ENCODE measurements at places on chromosomes 5 and 9. TPM values are rescaled to one million over a fixed set of nuclear protein-coding genes. Genes with fewer than 3 reads are reported as not detected.

DNA sequence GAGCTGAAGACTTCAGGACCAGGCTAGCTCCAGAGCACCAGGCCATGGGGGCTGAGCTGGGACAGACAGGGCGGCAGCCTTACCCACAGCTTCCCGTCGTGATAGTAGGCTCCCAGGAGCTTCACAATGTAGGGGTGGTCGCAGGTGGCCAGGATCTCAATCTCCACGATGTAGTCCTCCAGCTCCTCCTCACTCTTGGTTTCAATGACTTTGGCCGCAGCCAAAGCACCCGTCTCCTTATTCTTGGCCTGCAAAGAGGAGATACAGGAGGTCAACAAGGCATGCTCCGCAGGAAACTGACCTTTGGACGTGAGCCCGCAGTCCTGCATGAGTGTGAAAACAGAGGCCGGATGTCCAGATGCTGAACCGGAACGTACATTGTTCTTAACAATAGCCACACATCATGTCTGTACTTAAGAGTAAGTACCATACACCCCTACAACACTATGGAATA lies 31.5 kb downstream of the STK10 start:
- no peak for DNase-seq
- H3K27ac ChIP-seq = peak overlapping the region; percentile 4
- peaks cover 54% of the 10 kb centered on the region for H3K36me3 ChIP-seq
- no peaks in the 10 kb centered on the region for H3K27me3 ChIP-seq
- peaks cover 43% of the 10 kb centered on the region for H3K4me1 ChIP-seq

GRCh38 chr9:132334364-132334763 lies 20.4 kb downstream of the SETX start:
- peaks cover 8% of the 10 kb centered on the region for H3K4me1 ChIP-seq
- H3K4me3 ChIP-seq = no peak overlapping the region
- peaks cover 73% of the 10 kb centered on the region for H3K36me3 ChIP-seq

BNC2 gene
- total RNA-seq = not detected

EPB41L4A gene
- 0.11 TPM for total RNA-seq

DNA sequence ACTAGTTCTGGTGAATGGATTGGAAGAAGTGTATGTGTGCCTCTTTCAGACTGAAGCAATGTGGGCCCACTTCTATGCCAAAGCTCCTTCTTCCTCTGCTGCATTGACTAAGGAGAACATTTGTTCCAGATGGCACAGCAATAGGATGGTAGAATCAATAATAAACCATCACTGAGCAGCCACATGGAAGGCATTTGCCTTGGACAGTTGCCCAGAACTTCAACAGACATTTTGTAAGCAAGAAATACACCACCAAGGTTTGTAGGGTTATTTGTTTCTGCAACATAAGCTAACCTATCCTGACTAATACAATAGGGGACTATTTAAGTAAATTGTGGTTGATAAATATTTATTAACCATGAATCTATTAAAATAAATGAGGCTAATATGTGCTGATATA lies 37.7 kb upstream of the CSNK1G3 start:
- no peaks in the 10 kb centered on the region for H3K36me3 ChIP-seq
- H3K27me3 ChIP-seq = peaks cover 25% of the 10 kb centered on the region
- no peak overlapping the region for H3K4me3 ChIP-seq
- no peak overlapping the region for H3K27ac ChIP-seq
- no peak for DNase-seq

DNA sequence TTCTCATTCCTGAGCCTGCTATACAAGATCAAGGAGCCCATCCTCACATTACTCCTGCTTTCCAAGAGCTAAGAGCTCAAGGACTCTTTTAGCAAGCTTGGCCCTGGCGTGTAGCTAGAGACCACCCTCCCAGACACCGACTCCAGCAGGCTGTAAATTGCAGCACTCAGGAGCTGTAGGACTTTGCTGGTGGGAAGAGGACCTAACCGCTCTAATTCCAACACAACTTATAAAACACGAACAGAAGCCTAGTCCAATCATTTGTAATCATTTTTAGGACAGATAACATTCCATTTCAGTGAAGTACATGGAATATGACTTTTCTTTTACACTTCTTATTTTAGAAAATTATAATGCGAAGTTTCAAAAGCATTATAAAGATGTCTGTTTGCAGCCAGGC lies 219.9 kb downstream of the NXNL2 start:
- no peaks in the 10 kb centered on the region for H3K4me1 ChIP-seq
- peaks cover 10% of the 10 kb centered on the region for H3K27me3 ChIP-seq
- no peak overlapping the region for H3K27ac ChIP-seq
- no peak for DNase-seq
- H3K36me3 ChIP-seq = no peaks in the 10 kb centered on the region

- H3K4me3 ChIP-seq = no peak overlapping the region
- no peak overlapping the region for H3K27ac ChIP-seq
- DNase-seq = no peak
- peaks cover 5% of the 10 kb centered on the region for H3K4me1 ChIP-seq
- peaks cover 18% of the 10 kb centered on the region for H3K27me3 ChIP-seq
- no peaks in the 10 kb centered on the region for H3K36me3 ChIP-seq
Observed at GRCh38 chr9:133251773-133252172, 23.2 kb downstream of the ABO start.

KIAA0825 gene
- 2.2 TPM for total RNA-seq

DNA sequence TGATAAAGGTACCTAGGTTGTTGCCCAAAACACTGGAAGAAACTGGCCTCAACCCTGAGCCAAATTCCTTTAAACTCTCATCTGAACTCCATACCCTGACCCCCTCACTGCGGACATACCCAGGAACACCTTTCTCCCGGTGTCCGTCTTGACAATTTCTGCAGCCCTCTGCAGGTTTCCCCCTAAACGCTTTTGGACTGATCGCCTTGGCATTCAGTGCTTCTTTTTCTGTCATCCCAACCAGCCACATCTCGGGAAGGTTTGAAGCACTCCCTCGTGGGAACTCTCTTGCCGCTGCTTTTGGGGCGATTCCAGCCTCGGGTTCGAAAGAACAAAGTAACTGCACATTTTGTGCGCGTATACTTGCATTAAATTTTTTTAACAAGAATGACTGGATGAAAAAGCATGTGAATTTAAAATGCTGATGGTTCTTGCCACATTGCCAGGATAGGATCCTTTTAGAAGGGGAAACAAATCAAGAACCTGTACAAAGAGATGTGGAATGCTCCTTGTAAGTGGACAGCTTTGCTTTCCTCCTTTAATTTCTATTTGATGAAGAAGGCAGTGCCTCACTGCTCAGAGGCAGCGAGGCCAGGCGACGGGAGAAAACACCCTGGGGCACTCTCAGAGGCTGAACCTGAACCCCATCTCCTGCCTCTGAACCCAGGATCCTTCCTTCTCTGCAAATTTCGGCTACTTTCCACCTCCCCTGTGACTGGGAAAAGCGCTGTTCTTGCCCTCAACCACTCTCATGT lies 615 bp downstream of the PSMD5 start:
- peak overlapping the region; percentile 97 for H3K27ac ChIP-seq
- no peak for DNase-seq
- peaks cover 29% of the 10 kb centered on the region for H3K36me3 ChIP-seq
- peak overlapping the region; percentile 98 for H3K4me3 ChIP-seq
- H3K4me1 ChIP-seq = peaks cover 58% of the 10 kb centered on the region

IL9 gene
- total RNA-seq = not detected

GRCh38 chr5:92678640-92679039 lies 902.4 kb downstream of the NR2F1-AS1 start:
- H3K4me3 ChIP-seq = no peak overlapping the region
- no peak overlapping the region for H3K27ac ChIP-seq
- no peaks in the 10 kb centered on the region for H3K36me3 ChIP-seq

FAM169A gene
- 11.6 TPM for total RNA-seq

GRCh38 chr9:127714951-127715469 lies 453 bp downstream of the PTRH1 start:
- no peaks in the 10 kb centered on the region for H3K36me3 ChIP-seq
- H3K4me1 ChIP-seq = peaks cover 27% of the 10 kb centered on the region
- H3K27me3 ChIP-seq = peaks cover 1% of the 10 kb centered on the region
- H3K4me3 ChIP-seq = peak overlapping the region; percentile 97
- H3K27ac ChIP-seq = peak overlapping the region; percentile 92
- DNase-seq = no peak

DNA sequence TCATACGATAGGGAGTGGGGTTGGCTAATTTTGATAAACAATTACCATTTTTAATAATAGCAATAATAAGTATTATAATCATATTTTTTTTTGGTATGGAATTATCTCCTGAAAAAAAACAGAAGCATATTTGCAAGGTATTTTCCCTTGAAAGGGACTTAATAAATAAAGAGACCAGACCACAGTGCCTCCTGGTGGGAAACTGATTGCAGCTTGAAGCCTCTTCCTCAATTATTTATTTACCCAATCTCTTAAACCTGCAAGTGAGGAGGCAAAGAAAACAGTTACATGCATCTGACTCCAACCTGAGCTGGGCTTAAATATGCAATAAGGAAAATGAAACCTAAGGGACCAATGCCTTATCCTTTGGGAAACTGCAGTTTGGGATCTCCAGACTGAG lies 388.1 kb upstream of the ACO1 start:
- no peak overlapping the region for H3K4me3 ChIP-seq
- H3K27me3 ChIP-seq = no peaks in the 10 kb centered on the region
- DNase-seq = no peak

DNA sequence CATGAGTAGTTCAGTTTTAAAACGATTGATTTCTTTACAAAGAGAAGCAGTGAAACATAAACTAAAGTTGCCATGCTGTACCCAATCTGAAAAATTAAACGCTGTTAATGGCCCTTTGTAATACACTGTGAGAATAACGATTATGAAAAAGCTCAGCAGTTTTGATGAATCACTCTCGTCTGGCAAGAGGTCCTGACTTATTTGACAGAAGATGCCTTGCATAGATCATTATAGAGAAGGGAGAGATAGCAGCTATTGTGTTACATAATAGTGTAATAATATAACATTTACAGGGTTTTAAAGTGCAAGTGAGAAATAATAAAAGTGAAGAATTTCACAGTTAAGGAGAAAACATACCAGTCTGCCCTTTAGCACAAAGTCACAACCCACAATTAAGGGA lies 361.5 kb upstream of the CDH10 start:
- H3K4me1 ChIP-seq = no peaks in the 10 kb centered on the region
- no peaks in the 10 kb centered on the region for H3K36me3 ChIP-seq
- no peak overlapping the region for H3K4me3 ChIP-seq
- no peak for DNase-seq
- no peak overlapping the region for H3K27ac ChIP-seq
- H3K27me3 ChIP-seq = no peaks in the 10 kb centered on the region

ORM2 gene
- total RNA-seq = not detected

- no peak for DNase-seq
- H3K4me3 ChIP-seq = no peak overlapping the region
- peaks cover 2% of the 10 kb centered on the region for H3K27me3 ChIP-seq
Observed at GRCh38 chr9:93436218-93436617, 15.3 kb upstream of the FAM120A start.

- no peaks in the 10 kb centered on the region for H3K4me1 ChIP-seq
- no peak for DNase-seq
- no peaks in the 10 kb centered on the region for H3K27me3 ChIP-seq
- H3K4me3 ChIP-seq = no peak overlapping the region
- no peak overlapping the region for H3K27ac ChIP-seq
Observed at GRCh38 chr5:116998024-116998423, 423.4 kb upstream of the SEMA6A start.

GRCh38 chr9:134236001-134236421 lies 71.6 kb upstream of the RNU6ATAC start:
- H3K4me1 ChIP-seq = no peaks in the 10 kb centered on the region
- no peak for DNase-seq
- peaks cover 2% of the 10 kb centered on the region for H3K27me3 ChIP-seq
- H3K36me3 ChIP-seq = no peaks in the 10 kb centered on the region
- no peak overlapping the region for H3K4me3 ChIP-seq

GRCh38 chr5:29614206-29614605 lies 1579.3 kb upstream of the CDH6 start:
- H3K36me3 ChIP-seq = no peaks in the 10 kb centered on the region
- H3K27me3 ChIP-seq = no peaks in the 10 kb centered on the region
- no peaks in the 10 kb centered on the region for H3K4me1 ChIP-seq

LIX1 gene
- not detected for total RNA-seq

DNA sequence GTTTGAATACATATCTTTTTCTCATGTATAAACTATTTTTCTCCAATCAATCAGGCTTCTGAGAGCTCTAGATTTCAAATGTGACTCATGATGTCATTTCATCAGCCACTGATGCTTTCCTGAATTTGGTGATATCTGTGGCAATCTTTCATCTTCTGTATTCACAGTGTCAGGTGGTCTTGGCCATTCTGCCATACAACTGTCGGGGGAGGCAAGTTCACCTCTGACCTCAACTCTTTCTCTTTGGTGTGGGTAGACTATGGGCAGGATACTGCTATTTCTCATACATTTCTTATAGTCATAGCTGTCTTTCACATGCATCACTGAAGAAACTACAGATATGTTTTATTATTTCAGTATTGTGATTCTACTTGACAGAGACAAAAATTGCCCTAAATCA lies 414.1 kb upstream of the MEF2C start:
- DNase-seq = no peak
- no peaks in the 10 kb centered on the region for H3K27me3 ChIP-seq
- no peak overlapping the region for H3K27ac ChIP-seq
- no peak overlapping the region for H3K4me3 ChIP-seq

CARD9 gene
- 0.45 TPM for total RNA-seq

COL23A1 gene
- 0.83 TPM for total RNA-seq

GRCh38 chr5:74586856-74587255 lies 53.7 kb downstream of the ENC1 start:
- H3K36me3 ChIP-seq = no peaks in the 10 kb centered on the region
- DNase-seq = no peak
- no peak overlapping the region for H3K27ac ChIP-seq
- peaks cover 43% of the 10 kb centered on the region for H3K27me3 ChIP-seq

CYLC2 gene
- total RNA-seq = not detected
